SK-N-DZ (cell line): ENCODE measurements at places on chromosomes 6 and 20.

GRCh38 chr6:74603322-74604076, 602.4 kb downstream of the COL12A1 start:
- no peak for DNase-seq

DNA sequence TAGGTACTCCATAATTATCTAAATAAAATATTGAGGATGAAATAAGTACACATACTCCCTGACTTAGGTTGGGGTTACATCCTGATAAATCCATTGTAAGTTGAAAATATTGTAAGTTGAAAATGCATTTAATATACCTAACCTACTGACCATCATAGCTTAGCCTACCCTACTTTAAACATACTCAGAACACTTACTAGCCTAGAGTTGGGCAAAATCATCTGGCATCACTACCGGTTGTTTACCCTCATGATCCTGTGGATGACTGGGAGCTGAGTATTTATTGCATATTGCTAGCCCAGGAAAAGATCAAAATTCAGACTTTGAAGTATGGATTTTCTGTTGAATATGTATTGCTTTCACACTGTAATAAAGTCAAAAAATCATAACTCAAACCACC, 467.3 kb downstream of the C6orf118 start:
- DNase-seq: no peak

GRCh38 chr6:85460154-85460920, 10.5 kb downstream of the NT5E start:
- DNase-seq: no peak

GRCh38 chr6:135527116-135527959, 29.8 kb upstream of the AHI1 start:
- no peak for DNase-seq
